ENCODE measurements at places on chromosomes 11 and 22. TPM values are rescaled to one million over a fixed set of nuclear protein-coding genes. Genes with fewer than 3 reads are reported as not detected.

GRIA4 gene
- not detected for total RNA-seq

OR8G1 gene
- not detected for total RNA-seq

RFPL2 gene
- total RNA-seq, result not detected

SCUBE2 gene
- total RNA-seq, result 0.35 TPM

BAD gene
- 32.0 TPM for total RNA-seq

KCNQ1OT1 gene
- 12.3 TPM for total RNA-seq

Data from SJCRH30 (cell line).